Hair follicular keratinocyte (primary cell): ENCODE measurements at places on chromosomes 3 and 15. TPM values are rescaled to one million over a fixed set of nuclear protein-coding genes. Genes with fewer than 3 reads are reported as not detected.

The INO80 gene
- total RNA-seq: 22.5 and 22.7 TPM in 2 replicates

The UQCC5 gene
- 7.2 and 12.3 TPM in 2 replicates for total RNA-seq

The FAM107A gene
- not detected in 2 replicates for total RNA-seq

The ZNF654 gene
- total RNA-seq: 4.2 and 5.0 TPM in 2 replicates

The SEMA6D gene
- total RNA-seq: 0.91 and 2.9 TPM in 2 replicates

The SPESP1 gene
- total RNA-seq: 8.0 and 9.2 TPM in 2 replicates

The ZBTB47 gene
- total RNA-seq: 7.3 and 10.5 TPM in 2 replicates

The PROS1 gene
- 1.5 and 2.3 TPM in 2 replicates for total RNA-seq

The OR5H15 gene
- not detected in 2 replicates for total RNA-seq

The THPO gene
- total RNA-seq: not detected in 2 replicates

The FANCI gene
- 14.1 and 33.7 TPM in 2 replicates for total RNA-seq

The A4GNT gene
- not detected in 2 replicates for total RNA-seq

The ARHGAP31 gene
- total RNA-seq: 2.1 and 2.2 TPM in 2 replicates

The CMSS1 gene
- total RNA-seq: 20.0 and 46.5 TPM in 2 replicates

The LRRC49 gene
- total RNA-seq: 6.7 and 13.7 TPM in 2 replicates

The CHRNA5 gene
- total RNA-seq: 1.4 and 3.8 TPM in 2 replicates
